IPS DF 6.9 (cell line): ENCODE measurements at places on chromosomes 3 and 15.

DNA sequence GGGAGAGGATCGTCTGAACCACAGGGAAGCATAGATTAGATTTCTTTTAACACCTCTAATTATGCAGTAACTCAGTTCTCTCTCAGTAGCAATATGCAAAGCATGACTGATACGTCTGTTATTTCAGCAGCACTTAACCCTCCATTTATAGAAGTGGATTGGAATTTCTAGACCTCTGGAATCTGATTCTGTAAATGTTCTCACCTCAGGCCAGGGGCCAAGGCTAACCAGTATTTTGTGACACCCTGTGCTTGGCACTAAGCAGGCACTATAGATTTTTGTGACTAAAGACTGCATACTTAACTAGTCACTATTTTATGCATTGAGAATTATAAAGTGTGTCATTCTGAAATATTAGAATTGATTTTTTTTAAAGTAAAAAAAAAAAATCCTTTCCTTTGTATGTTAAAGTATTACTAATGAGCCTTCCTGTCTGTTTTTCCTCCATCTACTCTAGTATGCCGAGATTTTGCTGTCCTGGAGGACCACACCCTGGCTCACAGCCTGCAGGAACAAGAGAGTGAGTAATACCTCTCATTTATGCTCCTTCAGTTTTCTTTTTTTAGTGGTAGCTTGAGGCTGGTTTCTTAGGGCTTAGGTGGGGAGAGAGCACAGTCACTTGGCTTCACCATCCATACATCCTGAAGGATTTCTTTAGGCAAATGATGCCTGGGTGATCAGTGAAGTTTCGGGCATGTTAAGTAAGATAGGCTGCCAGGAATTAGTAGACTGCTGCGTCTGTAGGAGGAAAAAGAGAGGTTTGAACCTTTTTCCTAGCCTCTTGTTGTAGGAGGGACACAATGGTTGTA is 26.5 kb upstream of the UTS2B start:
- no peak for DNase-seq

DNA sequence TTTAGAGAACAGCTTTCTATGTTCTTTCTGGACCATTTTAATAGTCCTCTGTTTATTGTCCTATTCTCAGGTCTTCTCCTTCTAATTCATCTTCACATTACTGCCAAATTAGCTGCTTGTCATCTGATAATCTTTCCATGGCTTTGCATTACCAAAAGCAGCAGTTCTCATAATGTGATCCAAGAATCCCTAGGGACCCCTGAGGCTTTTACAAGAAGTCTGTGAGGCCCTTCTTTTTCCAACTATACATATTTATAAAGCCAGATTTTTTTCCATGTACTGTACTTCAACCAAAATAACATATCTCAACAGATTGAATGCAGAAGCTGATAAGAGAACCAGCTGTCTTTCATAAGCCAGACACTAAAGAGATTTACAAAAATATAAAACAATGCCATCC is 162.5 kb upstream of the BFSP2 start:
- DNase-seq = no peak

DNA sequence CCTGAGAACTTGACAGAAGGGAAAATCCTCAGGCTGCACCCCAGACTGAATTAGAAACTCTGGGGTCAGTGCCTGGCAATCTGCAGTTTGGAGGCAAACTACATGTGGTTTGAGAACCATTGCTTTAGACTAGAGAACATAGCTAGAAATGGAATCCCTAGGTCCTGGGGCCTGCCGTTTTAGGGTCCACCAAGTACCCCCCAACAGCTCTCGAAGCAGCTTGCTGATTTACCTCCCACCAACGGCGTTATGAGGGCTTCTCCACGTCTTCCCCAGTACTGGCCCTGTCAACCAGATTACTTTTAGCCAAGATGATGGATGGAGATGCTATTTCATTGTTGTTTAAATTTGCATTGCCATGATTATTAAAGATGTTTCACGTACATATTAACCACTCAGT is 272.5 kb downstream of the XXYLT1 start:
- no peak for DNase-seq

- no peak for DNase-seq
Observed at GRCh38 chr3:78690766-78691165, 1077.0 kb downstream of the ROBO1 start.

GRCh38 chr3:12489832-12490231 is 5.6 kb downstream of the TSEN2 start:
- DNase-seq = no peak

GRCh38 chr15:82139823-82140268 is 94.0 kb upstream of the MEX3B start:
- DNase-seq = no peak

GRCh38 chr3:71393745-71394144 is 189.8 kb downstream of the FOXP1 start:
- DNase-seq = no peak

- no peak for DNase-seq
Observed at GRCh38 chr3:125194849-125195601, 17.5 kb downstream of the SLC12A8 start.

- no peak for DNase-seq
Observed at GRCh38 chr3:189490337-189490736, 140.9 kb upstream of the TP63 start.

DNA sequence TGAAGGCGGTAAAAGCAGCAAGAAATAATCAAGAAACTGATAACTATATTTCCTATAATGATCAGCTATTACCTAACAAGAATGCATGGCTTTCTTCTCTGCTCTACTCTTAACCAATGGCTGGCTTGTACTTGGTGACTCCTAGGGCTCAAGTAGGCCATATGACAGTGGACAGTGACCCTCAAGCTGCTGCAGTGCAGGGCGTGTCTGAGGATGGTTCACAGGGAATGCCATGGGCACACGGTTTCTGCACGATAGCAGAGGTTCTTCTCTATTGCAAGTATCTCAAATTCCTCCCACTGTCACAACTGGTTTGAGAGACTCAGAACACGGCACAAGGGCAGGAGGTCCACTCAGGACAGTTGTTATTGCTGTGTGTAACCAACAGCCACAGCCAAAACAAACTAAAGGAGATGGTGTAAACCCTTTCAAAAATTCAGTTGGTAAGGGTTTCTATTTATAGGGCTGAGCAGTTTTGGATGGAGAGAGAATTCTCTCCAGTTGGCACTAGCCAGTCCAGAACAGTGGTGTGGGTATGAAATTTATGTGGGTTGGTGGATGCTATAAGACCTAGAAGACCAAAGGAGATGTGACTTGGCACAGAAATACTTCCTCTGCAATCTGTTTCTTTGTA is 103.2 kb upstream of the ST8SIA2 start:
- DNase-seq = no peak

DNA sequence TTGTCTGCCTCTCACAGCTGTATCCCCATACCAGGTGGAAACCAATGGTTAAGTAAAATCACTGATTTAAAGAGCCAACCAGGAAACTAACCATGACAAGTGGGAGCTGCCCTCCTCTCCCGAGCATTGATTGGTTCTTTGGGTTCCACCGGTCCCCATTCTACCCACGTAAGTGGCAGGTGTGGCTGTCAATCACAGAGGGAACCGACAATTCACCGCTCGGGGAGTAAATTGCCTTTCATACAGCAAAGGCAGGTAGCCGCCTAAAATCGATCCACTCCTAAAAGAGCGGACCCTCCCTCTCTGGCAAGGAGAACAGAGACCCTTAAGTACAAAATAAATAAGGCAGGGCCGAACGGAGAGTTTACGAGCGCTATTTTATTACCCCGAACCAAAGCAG is 1.2 kb downstream of the ERC2 start:
- peak; percentile 97 for DNase-seq
